Left hindlimb (tissue), 1 donor: ENCODE measurements at places on chromosomes 1 and 21.
A peak's percentile ranks its signal among the peaks of the same experiment; 100 is the strongest.

- peak; percentile 6 for DNase-seq
Measured at GRCh38 chr1:47675721-47676120, 237.9 kb downstream of the FOXD2 start.

- DNase-seq = no peak
Measured at GRCh38 chr1:65209005-65209885, 61.2 kb downstream of the AK4 start.

- no peak for DNase-seq
Measured at GRCh38 chr1:29264773-29265389, 28.6 kb downstream of the PTPRU start.

- no peak for DNase-seq
Measured at GRCh38 chr1:211708006-211708405, 32.6 kb upstream of the NEK2 start.

- no peak for DNase-seq
Measured at GRCh38 chr1:27760426-27760825, 12.6 kb upstream of the STX12 start.

DNA sequence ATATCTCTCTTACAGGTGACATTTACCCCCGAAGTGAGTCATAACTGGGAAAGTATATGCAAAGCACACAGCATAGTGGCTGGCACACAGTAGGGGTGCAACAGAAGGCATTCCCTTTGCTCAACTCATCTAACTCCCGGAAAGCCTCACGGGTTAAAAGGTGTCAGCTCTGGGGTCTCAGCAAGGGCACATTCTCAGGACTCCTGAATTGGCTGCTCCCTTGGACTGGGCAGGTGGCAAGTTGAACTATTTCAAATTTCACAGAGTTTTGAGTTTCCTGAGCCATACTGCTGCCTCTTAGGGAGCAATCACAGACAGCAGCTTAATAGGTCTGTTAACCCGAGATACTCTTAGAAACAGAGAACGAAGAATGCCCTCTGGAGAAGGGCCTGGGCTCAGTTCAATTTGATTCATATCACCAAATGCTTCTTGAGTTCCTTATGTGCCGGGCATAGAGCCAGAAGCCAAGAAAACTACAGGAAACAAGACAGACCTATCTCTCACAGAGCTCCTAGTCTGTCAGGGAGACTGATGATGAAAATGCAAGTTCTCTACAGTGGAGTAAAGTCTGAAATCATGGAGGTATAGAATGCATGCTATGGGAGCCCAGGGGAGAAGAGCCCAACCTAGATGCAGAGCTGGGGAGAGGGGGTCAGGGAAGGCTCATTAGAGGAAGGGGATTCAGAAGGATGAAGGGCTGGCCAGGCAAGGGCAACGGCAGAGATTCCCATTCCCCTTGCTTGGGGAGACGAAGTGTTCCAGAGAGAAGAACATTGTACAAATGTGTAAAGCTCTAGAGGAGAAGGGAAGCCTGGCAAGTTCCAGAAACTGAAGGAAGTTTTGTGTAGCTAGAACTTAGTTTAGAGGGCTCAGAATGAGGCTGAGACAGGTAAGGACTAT is 143.9 kb upstream of the HMGB4 start:
- no peak for DNase-seq

- no peak for DNase-seq
Measured at GRCh38 chr1:70034403-70034802, 171.0 kb downstream of the LRRC40 start.

DNA sequence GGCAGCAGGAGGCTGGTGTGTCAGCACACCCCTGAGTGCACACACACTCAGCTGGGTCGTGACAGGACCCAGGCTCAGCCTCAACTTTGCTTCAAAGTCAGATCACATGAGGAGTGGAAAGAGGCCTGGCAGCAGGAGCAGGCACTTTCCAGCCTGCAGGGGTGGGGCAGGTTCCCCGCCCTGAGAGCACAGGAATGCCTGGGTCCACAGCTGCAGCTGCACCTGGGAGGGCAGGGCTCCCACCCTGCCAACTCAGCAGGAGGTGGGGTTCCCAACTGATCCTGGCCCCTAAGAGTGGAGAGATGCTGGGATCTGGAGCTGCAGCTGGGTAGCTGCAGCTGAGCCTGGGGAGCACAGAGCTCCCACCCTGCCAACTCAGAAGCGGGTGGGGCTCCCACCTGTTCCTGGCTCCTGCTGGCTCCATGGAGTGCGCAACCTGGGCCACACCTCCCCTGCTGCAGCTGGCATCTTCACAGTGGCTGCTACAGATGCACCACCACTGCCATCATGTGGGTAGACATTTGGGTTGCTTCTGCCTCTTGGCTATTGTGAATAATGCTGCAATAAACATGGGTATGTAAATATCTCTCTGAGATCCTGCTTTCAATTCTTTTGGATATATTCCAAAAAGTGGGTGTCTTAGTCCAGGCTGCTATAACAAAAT is 415.4 kb downstream of the TTLL7 start:
- peak; percentile 40 for DNase-seq

DNA sequence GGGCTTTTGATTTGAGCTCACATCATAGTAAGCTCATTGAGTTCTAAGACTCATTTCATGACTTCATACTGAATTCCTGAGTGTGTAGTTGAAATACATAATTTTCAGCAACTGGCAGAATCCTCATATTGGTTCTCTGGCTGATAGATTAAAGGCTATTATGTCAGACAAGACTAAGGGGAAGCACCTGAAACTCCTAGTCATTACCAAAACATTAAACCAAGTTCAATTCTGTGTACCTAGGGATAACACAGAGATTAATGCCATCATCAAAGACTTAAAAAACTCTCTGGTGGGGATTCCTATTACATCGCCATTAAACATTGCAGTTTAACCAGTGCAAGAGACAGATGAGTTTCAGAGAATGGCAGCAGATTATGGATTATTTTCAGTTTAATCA is 339.1 kb downstream of the PTPRC start:
- no peak for DNase-seq

DNA sequence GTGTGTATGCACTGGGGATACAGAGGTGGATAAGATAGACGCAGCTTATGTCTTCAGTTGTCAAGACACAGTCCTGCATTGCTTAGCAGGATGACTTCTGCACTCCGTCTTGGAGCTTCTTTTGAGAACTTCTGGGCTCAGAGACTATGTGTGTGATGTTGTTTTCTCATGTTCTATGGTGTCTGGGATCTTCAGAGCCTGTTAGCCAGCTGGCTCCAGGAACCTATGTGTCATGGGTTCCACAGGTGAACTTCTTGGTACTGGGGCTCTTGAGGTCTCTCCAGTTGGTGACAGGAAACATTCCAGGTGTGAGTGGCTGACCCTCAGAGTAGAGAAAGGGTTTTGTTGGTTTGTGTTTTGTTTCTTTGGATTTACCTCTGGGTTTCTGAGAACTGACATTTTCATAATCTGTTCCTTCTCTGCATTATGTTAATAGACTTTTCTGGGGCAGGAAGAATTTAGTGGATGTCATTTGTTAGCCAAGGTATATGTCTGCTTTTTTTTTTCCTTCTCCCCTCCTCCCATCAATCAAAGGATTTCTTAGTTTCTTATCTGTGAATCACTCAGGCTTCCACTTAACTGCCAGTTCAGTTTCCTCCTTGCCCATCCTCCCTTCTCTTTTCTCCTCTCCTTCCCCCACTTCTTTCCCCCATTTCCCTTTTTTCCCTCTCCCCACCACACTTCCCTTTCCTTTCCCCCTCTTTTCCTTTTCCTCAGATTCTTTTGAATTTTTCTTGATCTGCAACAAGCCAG is 18.1 kb downstream of the FGGY start:
- DNase-seq = no peak

DNA sequence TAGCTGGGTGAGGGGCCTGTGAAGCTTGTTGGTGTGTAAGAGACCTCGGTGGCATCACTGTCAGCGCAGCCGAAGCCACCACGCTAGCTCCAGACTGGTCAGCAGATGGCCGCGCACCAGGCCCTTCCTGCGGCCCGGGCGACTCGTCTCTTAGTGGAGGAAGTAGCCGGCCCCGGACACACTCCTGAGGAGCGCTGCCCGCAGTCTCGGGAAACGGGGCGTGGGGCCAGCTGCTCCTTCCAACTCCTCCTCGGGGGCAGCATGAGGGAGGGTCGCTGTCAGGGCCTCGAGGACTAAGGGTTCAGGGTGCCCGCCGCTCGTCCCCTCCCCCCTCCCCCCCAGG is 20.4 kb downstream of the H3-3A start:
- DNase-seq = no peak

- no peak for DNase-seq
Measured at GRCh38 chr1:28577738-28578536, 14.1 kb upstream of the RAB42 start.

DNA sequence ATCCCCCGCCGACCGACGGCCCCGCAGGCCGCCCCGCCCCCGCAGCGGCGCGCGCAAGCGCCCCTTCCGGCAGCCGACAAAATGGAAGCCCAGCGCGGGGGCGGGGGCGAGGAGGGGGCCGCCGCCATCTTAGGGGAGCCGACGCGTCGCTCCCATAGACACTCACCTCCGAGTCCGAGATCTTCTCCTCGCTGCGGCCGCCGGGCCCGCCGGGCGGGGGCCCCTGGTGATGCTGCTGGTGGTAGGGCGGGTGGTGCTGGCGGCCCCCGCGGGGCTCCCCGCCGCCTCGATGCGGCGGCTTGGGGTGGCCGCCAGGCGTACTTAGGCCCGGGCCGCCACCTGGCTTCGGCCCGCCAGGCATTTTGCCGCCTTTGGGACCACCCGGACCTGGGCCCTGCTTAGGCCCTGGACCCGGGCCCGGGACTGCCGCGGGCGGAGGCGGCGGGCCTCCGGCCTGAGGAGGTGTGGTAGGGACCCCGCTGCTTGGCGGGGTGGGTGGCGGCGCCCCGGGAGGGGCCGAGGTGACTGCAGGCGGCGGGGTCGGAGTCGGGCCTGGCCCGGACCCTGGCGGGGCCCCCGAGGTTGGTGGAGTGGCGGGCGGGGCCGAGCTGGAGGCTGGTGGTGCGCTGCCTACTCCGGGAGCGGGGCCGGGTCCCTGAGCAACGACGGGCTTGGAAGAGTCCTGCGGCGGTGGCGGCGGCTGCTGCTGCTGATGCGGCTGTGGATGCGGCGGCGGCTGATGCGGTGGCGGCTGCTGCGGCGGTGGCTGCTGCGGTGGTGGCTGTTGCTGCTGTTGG is 691 bp downstream of the SFPQ start:
- peak; percentile 88 for DNase-seq

- DNase-seq = no peak
Measured at GRCh38 chr1:220458936-220459335, 69.0 kb upstream of the MARK1 start.

- no peak for DNase-seq
Measured at GRCh38 chr1:172308577-172308976, 111.9 kb upstream of the C1orf105 start.

- DNase-seq = no peak
Measured at GRCh38 chr1:235113183-235113917, 15.3 kb downstream of the TOMM20 start.

DNA sequence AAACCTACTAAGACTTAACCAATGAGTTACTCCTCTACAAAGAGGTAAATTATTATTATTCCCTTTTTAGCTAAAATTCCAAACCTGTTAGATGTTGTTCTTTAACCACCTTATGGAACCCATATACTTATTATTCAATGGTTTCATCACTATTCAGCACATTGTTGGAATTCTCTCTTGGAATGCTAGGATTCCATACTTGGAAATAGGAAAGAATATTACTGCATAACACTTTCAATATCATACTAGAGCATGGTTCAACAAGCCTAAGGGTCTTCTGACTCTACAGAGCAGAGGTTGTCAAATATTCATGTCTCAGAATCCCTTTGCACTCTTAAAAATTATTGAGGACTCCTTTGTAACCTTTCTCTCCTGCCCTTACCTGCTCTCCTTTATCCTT is 69.4 kb downstream of the DEGS1 start:
- DNase-seq = no peak

DNA sequence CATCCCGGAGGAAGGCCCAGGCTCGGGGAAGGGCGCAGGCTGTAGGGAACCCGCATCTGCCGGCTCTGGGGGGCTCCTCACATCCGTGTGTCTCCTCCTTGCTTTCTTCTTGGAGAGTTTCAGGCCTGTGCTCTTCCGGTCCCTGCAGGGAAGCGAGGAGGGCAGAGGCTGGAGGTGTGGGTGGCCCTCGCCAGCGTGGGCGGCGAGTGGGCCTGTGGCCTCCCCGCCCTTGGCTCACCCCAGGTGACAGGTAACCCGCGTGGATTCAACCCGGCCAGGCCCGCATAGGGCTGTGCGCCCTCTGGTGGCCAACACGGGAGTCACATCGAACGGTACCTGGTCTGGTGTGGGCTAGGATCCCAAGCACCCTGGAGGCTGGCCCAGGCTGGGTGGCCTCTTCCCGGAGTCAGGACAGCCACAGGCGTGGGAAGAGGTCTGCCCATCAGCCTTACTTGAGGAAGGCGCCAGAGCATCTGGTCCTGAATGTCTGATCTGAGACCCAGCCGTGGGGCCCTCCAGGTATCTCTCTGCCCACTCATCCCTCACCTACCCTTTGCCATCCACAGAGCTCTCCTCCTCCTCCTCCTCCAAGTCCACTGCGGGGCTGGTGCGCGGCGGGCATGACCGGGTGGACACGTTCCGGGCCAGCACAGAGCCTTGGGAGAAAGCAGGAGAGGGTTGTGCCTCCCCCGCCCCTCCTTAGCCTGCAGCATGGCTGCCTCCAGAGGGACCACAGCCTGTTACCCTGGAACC is 9.6 kb upstream of the TNFRSF25 start:
- no peak for DNase-seq

GRCh38 chr1:209584231-209584672 is 738 bp downstream of the CAMK1G start:
- no peak for DNase-seq

DNA sequence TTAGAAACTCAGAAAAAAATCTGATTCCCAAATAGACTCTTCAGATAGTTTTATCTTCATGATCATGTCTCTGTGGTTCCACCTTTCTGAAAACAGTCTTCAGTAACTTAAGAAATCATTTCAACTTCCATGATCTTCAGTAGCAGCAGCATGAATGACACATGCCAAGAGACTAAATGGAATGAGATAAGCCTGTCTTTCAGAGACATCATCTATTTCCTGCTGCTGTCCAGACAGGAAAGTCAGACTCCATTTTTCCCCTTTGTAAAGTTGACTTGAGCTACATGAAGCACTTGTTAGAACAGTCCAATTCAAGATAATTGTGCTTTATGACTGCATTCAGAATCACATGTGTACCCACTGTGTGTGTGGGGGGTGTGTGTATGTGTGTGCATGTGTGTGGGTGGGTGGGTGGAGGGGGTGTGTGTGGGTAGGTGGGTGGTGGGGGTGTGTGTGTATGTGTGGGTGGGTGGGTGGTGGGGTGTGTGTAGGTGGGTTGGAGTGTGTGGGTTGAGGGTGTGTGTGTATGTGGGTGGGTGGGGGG is 58.8 kb downstream of the CLIC4 start:
- DNase-seq = no peak

GRCh38 chr1:79478160-79478559 is 471.6 kb upstream of the ADGRL4 start:
- no peak for DNase-seq

GRCh38 chr1:71630073-71630472 is 549.2 kb upstream of the ZRANB2 start:
- DNase-seq = no peak
